Gastroesophageal sphincter (tissue), 4 donors: ENCODE measurements at places on chromosomes 3 and 15.

DNA sequence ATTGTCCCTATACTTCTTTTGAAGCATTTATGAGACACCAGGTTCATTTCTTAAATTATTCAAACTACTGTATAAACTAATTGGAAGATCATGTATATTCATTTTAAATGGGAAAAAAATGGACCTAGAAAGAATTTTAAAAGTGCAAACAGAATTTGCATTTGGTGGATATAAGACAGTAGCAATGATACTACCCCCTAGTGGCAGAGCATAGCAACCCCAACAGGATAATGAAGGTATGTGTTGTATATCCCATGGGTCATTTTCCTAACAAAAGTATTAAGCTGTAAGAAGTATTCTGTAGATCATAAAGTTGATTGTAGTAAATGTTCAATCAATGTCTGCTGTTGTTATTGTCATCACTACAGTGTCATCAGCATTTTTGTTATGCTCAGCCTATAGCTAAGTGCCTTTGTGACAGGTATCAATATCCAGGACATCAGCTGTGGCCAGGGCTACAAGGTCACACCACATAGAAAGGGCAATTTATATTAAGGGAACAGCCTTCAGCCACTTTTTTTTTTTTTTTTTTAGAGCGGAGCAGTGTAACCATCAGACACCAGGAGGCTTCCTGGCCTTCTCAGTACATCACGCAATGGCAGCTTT lies 175.8 kb downstream of the FOXB1 start:
- ATAC-seq, result no peak

- no peak for ATAC-seq
These were observed 24.8 kb downstream of the AKAP13 start for GRCh38 chr15:85404918-85405866.

- no peak for ATAC-seq
These were observed 29.0 kb downstream of the TTBK2 start for GRCh38 chr15:42891569-42891968.

- no peak for ATAC-seq
These were observed 542.7 kb upstream of the ADAMTS9 start for GRCh38 chr3:65230261-65231139.

GRCh38 chr3:38542401-38543298 lies 46.5 kb downstream of the EXOG start:
- no peak for ATAC-seq

DNA sequence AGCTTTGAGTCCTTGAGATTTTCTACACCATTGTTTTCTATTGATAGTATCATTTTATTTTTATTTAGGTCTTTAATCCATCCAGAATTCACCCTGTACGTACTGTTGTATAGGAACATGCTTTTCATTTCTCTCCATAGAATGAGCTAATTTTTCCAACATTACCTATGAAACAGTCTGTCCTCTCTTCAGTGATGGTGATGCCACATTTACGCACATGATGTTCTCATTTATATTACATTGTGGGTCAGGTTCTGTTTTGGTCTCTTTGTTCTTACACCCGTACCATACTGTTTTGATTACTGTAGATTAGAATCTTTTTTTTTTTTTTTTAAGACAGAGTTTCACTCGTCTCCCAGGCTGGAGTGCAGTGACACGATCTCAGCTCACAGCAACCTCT lies 17.7 kb upstream of the VWA5B2 start:
- no peak for ATAC-seq

DNA sequence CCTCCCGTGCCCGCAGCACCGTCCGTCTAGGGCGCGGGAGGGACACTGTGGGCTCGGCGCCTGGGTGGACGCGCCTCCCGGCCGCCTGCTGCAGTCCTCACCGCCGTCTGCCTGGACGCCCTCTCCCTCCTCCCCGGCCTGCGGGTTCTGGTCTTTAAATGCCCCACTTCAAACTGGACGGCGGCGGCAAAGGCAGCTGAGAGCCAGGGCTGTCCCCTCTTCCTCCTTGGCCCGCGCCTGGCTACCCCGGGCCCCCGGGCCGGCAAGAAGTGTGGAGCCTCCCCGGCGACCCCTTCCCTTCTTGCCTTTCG lies 426 bp downstream of the CBLB start:
- ATAC-seq, result peak; percentile 37

- ATAC-seq, result peak; percentile 94
These were observed at the start of gene CAMK1 for GRCh38 chr3:9769426-9770275. Gene CAMK1 (minus strand): TSS chr3:9769947. CDS start chr3:9767749, 2,198 bp downstream.

DNA sequence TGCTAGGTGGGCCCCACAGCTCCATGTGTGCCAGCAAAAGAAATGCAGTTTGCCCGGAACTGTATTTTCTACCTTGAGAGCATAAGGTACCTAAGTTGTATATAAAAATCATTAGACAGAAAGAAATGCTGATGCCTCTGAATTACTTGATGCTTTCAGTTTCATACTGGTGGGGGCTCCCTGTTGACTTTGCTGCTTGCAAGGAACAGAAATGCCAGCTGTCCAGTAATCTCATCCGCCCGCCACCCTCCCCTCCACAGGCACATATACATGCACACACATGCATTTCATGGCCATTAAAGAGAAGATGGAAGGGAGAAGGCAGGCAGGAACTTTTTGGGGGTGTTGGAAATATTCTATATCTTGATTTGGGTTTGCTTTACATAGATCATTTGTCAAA lies 38.4 kb downstream of the LIMD1 start:
- ATAC-seq, result no peak
